ENCODE measurements at places on chromosomes 1 and 21.
A peak's percentile ranks its signal among the peaks of the same experiment; 100 is the strongest.

DNA sequence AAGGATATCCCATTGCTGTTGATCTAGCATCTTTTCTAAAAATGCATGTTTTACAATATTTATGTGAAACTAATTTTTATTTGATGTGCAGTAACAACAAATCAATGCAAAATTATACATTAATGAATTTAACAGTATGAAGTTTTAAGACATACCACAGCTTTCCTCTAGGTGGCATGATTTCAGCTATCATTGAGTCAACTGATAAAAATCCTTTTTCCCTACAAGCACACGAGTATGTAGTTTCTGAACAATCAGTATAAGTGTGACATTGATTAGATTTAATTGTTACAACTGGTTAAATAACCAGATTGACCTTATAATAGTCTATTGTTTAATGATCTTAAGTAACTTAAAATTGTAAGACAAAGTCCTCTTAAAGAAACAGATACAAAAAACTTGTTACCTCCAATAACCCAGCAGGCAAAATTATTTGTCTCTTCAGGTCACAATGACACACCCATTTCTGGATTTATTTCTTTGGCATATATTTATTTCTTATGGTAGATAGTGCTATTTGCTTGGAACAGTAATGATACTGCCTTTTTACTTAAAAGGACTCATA is 5.8 kb upstream of the TGFB2 start:
- DNase-seq, result no peak

DNA sequence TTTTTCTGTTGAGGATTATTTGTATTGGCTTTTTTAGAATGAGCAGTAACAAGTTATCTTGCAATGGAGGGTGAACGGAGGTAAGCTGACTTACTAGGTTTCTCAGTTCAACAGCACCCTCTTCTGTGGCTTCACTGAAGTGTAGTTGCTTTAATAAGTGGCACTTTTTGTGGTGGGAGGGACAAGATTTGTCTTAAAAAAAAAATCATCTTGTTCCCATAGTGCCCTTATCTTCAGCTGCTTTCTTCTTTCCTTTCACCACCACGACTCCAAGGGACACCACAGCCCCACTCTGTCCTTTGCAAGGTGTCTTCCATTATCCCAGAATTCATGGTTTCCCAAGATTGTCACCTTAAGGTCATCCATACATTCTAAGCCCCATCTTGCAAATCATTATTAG is 92.9 kb downstream of the PIGK start:
- peak; percentile 15 for DNase-seq

DNA sequence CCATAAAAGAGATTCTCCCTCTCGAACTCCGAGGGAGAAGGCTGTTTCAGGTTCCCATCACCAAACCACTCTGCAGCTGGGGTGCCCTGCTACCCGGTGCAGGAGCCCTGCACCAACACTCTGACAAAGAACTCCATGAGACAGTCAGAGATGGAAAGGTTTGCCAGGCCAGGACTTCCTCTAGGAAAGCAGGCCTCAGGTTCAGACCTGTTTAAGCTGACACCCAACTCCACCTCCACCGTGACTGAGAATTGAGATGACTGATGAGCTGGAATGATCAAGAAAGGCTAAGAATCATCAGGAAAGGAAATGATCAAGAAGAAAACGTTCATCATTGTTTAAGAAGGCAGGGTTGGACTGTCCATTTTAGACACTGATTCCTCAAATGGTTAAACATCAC is 46.2 kb upstream of the KCNE1 start:
- DNase-seq, result no peak

GRCh38 chr1:23505851-23506250 is 21.9 kb upstream of the ASAP3 start:
- no peak for DNase-seq

GRCh38 chr1:231021540-231022031 is 18.5 kb downstream of the FAM89A start:
- no peak for DNase-seq

DNA sequence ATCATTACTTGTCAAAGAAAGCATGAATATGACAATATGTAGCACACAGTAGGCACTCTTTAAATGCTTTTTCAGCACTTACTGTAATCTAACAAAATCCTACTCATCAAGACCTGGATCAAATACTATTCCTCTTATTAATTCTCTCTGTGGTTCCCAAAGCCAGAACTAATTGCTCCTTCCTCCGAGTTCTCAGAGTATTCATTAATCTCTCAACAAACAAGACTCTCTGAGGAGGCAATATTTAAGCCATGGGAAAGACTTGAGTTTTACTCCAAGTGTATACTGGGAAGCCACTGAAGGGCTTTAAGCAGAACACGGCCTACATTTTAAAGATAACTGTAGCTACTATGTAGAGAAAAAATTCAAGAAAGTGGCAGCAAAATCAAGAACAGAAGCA is 79.7 kb downstream of the ENAH start:
- no peak for DNase-seq

DNA sequence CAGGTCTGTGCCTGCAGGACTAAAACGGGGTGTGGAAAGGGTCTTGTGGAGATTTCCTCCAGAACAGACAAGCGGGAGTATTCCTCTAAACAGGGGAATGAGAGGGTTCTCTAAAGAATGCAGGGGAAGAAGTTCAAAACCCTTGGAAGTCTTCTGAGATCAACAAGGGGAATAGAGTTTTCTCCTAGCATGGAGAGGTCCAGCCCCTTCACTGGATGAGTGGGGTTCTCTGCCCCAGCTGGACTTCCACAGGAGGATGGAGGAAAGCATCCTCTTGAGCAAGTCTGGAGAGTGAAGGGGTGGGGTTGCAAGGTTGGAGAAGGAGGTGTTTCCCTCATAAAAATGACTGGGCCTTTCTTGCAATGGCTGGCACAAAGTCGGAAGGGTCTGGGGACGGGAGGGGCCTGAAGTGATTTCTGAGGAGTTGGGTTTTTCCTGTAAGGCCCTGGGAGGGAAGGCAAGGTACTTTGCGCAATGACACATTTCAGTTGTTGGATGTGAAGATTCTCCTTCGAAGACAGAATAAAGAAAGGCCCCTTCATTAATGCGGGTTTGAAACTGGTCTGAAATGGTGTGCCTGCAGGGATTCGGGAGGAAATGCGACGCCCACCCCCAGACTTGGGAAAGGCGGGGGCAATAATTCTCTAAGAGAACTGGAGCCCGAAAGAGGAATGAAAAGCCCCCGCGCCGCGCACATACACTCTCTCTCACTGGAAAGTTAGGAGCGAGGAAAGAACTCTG is 884 bp downstream of the SPATA6 start:
- DNase-seq, result no peak

GRCh38 chr1:34970829-34971228 is 14.3 kb downstream of the TMEM35B start:
- DNase-seq, result no peak

DNA sequence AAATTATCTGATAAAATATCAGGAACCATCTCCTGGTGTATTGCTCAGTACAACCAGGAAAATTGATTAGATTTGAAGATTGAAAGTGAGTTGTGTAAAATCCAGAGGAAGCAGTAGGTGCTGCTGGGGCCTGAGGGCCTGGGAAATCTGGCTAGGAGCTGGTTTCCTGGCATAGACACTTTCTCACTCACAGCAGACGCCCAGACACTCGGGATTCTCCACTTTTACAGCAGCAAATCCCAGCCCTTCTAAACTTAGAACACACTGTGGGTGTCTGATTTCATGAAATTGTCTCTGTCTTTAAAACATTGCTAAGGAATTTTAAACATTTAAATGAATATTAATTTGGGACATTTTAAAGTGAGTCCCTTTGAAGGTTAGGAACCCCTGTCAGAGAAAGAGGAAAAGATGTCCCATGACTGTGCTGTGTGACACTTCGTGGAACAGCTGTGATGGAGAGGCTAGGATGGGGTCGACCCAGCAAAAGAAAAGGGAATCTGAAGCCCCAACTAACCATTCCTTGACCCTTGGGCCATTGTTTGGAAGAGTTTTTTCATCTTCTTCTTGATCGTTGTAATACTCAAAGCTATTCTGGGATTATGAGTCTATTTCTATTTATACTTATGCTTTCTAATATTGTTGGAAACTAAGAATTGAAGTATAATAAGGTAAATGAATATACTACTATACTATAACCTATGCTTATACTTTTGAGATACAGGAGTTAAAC is 49.0 kb upstream of the VAMP3 start:
- no peak for DNase-seq

DNA sequence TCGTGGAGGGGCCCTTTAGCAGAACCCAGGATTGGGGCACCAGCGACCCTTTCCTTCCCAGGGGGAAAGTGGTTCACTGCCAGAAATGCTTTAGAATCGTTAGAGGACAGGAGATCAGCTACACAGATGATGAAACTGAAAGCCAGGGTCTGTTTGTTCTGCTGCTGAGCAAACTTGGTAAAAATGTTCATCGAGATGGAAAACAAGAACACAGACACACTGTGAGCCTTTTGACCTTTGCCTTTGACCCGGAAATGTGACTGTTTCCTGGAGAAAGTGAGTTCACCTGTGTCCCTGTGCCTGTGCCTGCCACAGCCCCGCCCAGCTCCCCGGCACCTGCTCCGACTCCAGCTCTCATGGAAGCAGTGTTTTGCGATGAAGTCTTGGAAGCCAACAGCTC is 234.3 kb downstream of the CAMTA1 start:
- DNase-seq, result no peak

GRCh38 chr1:86352086-86352485 is 44.0 kb downstream of the ODF2L start:
- peak; percentile 25 for DNase-seq

GRCh38 chr1:217889401-217889800 is 258.3 kb downstream of the SPATA17 start:
- no peak for DNase-seq

DNA sequence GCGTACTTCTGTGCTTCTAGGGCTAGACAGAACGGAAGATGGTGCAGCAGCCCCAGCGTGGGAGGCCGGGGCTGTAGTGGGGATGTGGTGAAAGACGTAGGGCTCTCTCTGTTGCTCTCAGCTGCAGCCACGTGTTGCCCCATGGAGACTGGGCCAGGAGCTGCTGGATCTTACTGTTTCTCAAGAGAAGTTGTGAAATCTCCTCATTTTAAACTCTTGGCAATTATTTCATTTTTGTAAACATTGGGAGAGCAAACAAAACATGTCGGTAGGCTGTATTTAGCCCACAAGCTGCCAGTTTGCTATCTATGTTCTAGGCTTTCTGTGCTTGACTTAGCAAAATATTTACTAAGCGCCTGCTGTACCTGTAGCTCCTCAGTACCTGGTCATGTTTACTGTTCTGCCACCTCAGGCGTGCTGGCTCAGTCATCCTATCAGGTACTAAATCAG is 15.9 kb upstream of the ELOA start:
- no peak for DNase-seq

GRCh38 chr1:165463978-165464377 is 19.1 kb upstream of the RXRG start:
- DNase-seq, result no peak

- DNase-seq, result peak; percentile 68
Observed at GRCh38 chr1:87224201-87224600, 104.5 kb upstream of the LMO4 start.

DNA sequence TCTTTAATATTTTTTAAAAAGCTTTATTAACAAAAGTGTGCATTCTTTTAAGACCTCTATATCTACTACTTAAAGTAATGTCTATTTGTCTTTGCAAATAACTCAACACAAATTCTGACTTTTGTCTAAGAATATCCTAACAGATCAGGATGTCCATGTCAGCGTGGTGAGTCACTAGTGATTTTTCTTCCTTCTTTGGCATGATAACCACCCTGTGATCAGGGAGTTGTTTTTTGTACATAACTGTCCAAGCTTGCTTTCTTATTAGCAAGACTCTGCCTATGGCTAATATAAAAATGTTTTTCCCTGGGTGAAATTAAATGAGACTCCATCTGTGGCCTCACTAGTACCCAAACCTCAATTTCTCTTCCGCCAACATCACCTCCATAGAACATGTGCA is 688.9 kb upstream of the ADGRL2 start:
- DNase-seq, result no peak

DNA sequence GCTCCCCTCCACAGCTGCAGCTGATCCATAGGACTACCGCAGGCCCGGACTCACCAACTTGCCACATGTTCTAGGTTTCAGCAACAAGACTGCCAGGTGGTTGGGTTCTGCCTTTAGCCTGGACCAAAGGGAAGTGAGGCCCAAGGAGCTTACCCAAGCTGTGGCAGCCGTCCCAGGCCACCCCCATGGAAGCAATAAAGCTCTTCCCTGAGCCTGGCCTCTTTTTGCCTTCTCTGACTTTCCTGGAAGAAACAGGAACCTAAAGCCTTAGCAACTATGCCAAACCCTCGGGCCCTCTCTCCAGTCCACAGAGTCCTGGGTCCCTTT is 2.7 kb upstream of the ARTN start:
- no peak for DNase-seq

DNA sequence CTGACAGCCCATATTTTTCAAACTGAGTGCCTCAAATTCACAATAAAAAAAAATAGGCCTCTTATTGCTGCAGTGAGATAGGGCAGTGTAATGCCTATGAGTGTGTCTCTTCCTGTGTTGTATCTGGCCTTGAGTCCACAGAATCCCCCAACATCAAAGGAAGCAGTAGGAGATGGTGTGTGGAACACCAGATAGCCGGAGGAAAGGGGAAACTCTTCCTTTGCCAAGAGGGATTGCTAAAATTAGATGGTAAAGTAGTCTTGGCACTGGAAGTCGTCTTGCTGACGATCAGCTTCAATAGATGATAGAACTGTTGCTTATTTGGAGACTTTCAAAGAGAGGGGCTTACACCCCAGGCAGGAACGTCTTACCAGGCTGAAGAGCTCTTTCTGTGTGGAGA is 51.8 kb downstream of the RUNX1 start:
- no peak for DNase-seq

DNA sequence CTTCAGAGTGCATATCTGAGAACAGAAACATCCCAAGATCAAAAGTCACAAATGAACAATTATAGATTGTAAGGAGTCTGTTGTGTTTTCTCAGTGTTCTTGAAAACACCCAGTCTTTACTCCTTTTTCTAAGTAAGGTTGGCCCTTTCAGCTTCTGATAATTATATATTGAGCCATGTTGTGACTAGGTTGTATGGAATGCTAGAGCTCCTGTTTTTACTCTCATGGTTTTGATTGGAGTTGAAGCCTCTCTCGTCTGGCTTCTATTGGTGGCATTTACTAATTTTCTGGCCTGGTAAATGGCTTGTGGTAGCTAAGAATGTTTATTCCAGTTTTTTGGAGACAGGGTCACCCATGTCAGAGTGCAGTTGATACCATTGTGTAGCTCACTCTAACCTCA is 84.7 kb downstream of the NDUFS5 start:
- no peak for DNase-seq
